ENCODE measurements at places on chromosomes 16 and 17. TPM values are rescaled to one million over a fixed set of nuclear protein-coding genes. Genes with fewer than 3 reads are reported as not detected.

DNA sequence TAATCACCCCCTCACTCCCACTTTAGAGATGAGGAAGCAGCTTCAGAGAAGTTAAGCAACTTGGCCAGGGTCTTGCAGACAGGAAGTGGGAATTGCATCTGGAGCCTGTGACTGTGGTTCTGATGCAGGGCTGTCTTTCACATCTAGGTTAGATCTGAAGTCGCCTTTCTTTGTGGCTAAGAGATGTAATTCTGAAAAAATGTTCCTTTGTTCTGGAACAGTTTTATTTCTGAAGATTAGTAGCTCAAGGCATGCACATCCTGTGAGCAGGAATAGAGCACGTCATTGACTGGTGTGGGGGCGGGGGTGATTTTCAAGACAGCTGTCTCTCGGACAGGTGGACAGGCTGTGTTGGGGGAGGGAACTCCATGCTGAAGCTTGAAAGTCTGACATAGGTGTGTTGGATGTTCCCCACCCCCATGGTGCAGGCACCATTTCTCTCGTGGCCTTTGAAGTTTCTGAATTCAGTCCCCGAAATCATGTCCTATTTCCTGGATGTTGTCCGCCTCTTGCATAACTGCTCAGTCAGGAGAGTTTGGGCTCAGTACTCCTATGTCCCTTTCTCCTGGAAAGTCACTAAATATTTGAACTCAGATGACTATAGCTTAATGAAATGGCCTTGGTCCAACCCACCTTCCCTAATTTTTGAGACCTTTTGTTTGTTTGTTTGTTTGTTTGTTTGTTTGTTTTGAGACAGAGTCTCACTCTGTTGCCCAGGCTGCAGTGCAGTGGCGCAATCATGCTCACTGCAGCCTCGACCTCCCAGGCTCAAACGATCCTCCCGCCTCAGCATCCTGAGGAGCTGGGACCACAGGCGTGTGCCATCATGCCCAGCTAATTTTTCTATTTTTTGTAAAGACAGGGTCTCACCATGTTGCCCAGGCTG is 21.0 kb upstream of the HERPUD1 start:
- peaks cover 59% of the 10 kb centered on the region for H3K4me1 ChIP-seq
- no peak overlapping the region for H3K4me3 ChIP-seq
- H3K27me3 ChIP-seq = no peaks in the 10 kb centered on the region
- no peaks in the 10 kb centered on the region for H3K36me3 ChIP-seq
- peak overlapping the region; percentile 86 for H3K27ac ChIP-seq

GRCh38 chr16:79267781-79268180 is 332.8 kb downstream of the MAF start:
- H3K36me3 ChIP-seq = no peaks in the 10 kb centered on the region
- peaks cover 26% of the 10 kb centered on the region for H3K4me1 ChIP-seq
- H3K27me3 ChIP-seq = no peaks in the 10 kb centered on the region
- H3K27ac ChIP-seq = no peak overlapping the region
- H3K4me3 ChIP-seq = no peak overlapping the region

The ACOX1 gene
- total RNA-seq = 31.2 TPM

DNA sequence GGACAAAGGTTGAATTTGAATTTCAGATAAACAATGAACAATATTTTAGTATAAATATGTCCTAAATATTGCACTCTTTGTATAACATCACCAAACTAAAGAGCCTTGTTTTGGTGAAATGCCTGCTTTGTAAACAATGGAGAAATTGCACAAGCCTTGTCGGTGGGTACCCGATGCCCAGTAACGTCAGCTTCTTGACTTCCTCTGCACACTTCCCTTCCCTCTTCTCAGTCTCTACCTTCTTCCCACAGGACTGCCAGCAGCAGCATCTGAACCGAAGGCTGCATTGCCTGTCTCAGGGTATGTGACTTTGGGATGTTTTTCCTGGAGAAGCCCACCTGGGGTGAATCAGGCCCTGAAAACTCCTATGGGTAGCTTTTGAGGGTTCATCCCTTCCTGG is 113.9 kb downstream of the UTP18 start:
- no peak overlapping the region for H3K27ac ChIP-seq
- no peaks in the 10 kb centered on the region for H3K36me3 ChIP-seq
- no peak for DNase-seq
- no peaks in the 10 kb centered on the region for H3K4me1 ChIP-seq

- peak overlapping the region; percentile 53 for H3K4me3 ChIP-seq
- H3K4me1 ChIP-seq = peaks cover 30% of the 10 kb centered on the region
- peaks cover 7% of the 10 kb centered on the region for H3K27me3 ChIP-seq
These were observed 8.3 kb downstream of the CUEDC1 start for GRCh38 chr17:57946798-57947358.

DNA sequence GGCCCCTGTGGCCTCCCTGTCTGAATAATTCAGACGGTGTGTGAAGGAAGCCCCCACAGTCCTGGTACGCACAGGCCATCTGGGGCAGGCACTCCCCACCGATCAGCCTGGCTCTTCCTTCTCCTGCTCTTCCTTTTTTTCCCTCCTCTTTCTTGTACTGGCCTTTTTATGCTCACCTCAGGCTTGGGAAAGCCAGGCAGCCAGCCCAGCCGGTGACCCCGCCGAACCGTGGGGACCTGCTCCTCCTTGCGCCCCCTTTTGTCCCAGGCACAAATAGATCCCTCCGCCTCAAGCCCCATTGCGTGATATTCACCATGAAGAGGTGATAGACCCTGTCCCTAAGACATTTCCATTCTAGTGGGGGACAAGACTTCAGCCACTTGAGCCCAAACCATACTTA is 80.2 kb upstream of the BRD7 start:
- H3K36me3 ChIP-seq = no peaks in the 10 kb centered on the region
- H3K27me3 ChIP-seq = peaks cover 9% of the 10 kb centered on the region
- H3K4me1 ChIP-seq = no peaks in the 10 kb centered on the region
- DNase-seq = no peak

DNA sequence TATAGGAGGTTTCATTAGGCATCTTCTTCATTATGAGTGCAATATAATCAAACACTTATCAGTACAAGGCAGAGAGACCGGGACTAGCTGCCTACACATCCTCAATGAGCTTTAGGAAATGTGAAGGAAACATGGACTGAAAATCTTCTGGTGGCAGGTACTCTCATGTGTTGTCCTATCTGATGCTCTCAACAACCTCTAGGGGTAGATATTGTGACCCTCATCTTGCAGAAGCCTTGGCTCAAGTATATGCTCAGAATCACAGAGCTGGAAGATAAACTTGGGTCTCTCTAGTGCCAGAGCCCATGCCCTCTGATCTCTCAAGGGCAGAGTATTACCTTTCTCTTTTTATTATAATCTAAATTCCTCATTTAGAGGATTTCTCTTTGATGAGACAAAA is 181.6 kb upstream of the C17orf78 start:
- H3K27me3 ChIP-seq = no peaks in the 10 kb centered on the region
- DNase-seq = no peak
- peaks cover 12% of the 10 kb centered on the region for H3K36me3 ChIP-seq
- H3K4me1 ChIP-seq = no peaks in the 10 kb centered on the region
- no peak overlapping the region for H3K4me3 ChIP-seq

DNA sequence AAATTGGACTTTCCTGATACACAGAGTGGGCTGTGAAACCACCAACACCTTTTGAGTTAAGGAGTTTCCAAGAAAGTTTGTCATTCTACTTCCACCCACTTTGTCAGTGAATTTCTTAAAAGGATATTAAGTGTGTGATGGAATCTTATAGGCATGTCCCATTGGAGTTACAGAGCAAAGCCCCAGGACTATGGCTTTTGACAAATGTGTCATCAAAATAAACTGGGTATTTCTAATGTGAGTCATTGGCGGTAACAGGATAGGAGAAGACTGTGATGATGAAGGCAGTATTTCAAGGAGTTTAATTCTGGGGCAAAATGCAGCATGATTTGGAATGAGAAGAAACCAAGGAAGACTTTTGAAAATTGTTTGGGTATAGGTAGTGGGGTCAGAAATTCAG is 1013.8 kb upstream of the EEF2KMT start:
- no peak overlapping the region for H3K27ac ChIP-seq
- H3K36me3 ChIP-seq = no peaks in the 10 kb centered on the region
- H3K4me1 ChIP-seq = no peaks in the 10 kb centered on the region
- no peaks in the 10 kb centered on the region for H3K27me3 ChIP-seq

The BCL6B gene
- 0.75 TPM for total RNA-seq

GRCh38 chr17:10286324-10286723 is 86.5 kb downstream of the MYH13 start:
- H3K27me3 ChIP-seq = peaks cover 3% of the 10 kb centered on the region
- no peaks in the 10 kb centered on the region for H3K36me3 ChIP-seq
- no peak overlapping the region for H3K27ac ChIP-seq

The RNF43 gene
- total RNA-seq = 2.5 TPM

DNA sequence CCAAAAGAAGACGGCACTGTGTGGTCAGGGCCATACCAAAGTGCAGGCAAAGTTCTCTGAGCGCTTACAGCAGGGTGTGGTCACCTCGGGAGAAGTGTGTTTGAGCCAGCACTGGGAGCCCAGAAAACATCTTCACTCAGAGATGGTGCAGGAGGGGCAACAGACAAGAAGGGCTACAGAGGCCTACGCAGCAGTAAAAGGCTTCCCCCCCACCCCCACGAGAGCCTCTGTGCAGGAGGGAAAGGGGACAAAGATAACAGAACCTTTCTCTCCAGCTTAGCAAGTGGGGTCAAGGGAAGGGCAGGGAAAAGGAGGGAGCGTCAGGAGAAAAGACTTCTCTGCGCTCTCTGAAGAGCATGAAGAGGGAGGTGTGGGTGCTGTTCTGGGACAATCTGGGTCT is 2.8 kb downstream of the VAT1 start:
- H3K4me1 ChIP-seq = peaks cover 22% of the 10 kb centered on the region
- DNase-seq = no peak
- H3K4me3 ChIP-seq = no peak overlapping the region
- no peak overlapping the region for H3K27ac ChIP-seq

The PPP1R27 gene
- total RNA-seq = not detected

GRCh38 chr16:81142864-81143263 is 46.7 kb upstream of the GCSH start:
- no peak overlapping the region for H3K27ac ChIP-seq
- H3K4me3 ChIP-seq = no peak overlapping the region
- no peak for DNase-seq
- H3K27me3 ChIP-seq = no peaks in the 10 kb centered on the region
- H3K36me3 ChIP-seq = no peaks in the 10 kb centered on the region

The KRTAP4-3 gene
- not detected for total RNA-seq

The HOXB4 gene
- 1.7 TPM for total RNA-seq

The CHP2 gene
- total RNA-seq = not detected

The NKD1 gene
- total RNA-seq = 1.9 TPM

- DNase-seq = no peak
- H3K27me3 ChIP-seq = no peaks in the 10 kb centered on the region
- H3K4me3 ChIP-seq = no peak overlapping the region
- no peaks in the 10 kb centered on the region for H3K36me3 ChIP-seq
- H3K4me1 ChIP-seq = peaks cover 4% of the 10 kb centered on the region
These were observed 35.7 kb downstream of the CDRT4 start for GRCh38 chr17:15431766-15432165.

GRCh38 chr17:37671824-37672547 is 28.7 kb upstream of the DDX52 start:
- H3K36me3 ChIP-seq = no peaks in the 10 kb centered on the region
- no peaks in the 10 kb centered on the region for H3K27me3 ChIP-seq
- no peak overlapping the region for H3K4me3 ChIP-seq
- H3K4me1 ChIP-seq = no peaks in the 10 kb centered on the region
- DNase-seq = no peak
- no peak overlapping the region for H3K27ac ChIP-seq

The UMOD gene
- not detected for total RNA-seq

- no peaks in the 10 kb centered on the region for H3K4me1 ChIP-seq
- H3K27ac ChIP-seq = no peak overlapping the region
- H3K4me3 ChIP-seq = no peak overlapping the region
- H3K27me3 ChIP-seq = no peaks in the 10 kb centered on the region
- H3K36me3 ChIP-seq = peaks cover 44% of the 10 kb centered on the region
These were observed 18.2 kb upstream of the FAM83G start for GRCh38 chr17:19022747-19023146.

The SLFN14 gene
- not detected for total RNA-seq

The FGF11 gene
- total RNA-seq = 4.6 TPM

GRCh38 chr17:35932586-35932985 is 2.0 kb upstream of the RDM1 start:
- no peaks in the 10 kb centered on the region for H3K36me3 ChIP-seq
- peaks cover 4% of the 10 kb centered on the region for H3K27me3 ChIP-seq
- H3K27ac ChIP-seq = no peak overlapping the region
- no peak for DNase-seq
- peaks cover 12% of the 10 kb centered on the region for H3K4me1 ChIP-seq

GRCh38 chr17:60506312-60506711 is 19.7 kb downstream of the APPBP2 start:
- H3K36me3 ChIP-seq = no peaks in the 10 kb centered on the region
- H3K4me3 ChIP-seq = no peak overlapping the region
- no peaks in the 10 kb centered on the region for H3K4me1 ChIP-seq
- no peak overlapping the region for H3K27ac ChIP-seq
- H3K27me3 ChIP-seq = no peaks in the 10 kb centered on the region

DNA sequence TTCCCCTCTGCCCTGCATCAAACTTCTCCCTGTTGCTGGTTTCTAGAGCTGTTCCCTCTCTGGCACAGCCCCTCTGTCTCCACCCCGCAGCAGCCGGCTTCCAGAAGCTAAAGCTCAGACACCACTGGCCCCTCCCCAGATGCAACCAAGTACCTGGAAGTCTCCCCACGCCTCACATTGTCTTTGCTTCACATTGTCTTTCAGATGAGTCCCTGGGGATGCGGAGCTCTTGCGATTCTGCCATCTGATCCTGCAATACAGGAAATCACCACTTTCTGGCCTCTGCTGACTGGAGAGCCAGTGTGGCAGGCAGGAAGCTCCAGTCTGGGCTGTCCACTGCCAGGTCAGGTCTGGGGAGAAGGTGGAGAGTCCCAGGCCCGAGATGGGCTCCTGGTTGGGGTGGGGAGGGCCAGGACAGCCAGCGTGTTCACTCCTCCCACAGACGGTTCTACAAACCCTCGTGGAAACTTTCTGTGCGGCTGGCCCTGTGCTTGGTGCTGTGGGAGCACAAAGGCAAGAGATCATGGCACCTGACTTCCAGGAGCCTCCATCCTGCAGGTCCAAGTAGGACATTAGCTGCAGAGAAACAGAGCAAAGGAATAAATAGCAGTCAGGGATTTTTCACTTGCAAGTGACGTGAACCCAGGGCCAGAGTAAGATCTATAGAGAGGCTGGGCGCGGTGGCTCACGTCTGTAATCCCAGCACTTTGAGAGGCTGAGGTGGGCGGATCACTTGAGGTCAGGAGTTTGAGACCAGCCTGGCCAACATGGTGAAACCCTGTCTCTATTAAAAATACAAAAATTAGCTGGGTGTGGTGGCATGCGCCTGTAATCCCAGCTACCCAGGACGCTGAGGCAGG is 47.9 kb upstream of the MAP3K14 start:
- peaks cover 35% of the 10 kb centered on the region for H3K27me3 ChIP-seq
- no peak overlapping the region for H3K4me3 ChIP-seq
- no peak for DNase-seq
- H3K27ac ChIP-seq = no peak overlapping the region
- no peaks in the 10 kb centered on the region for H3K36me3 ChIP-seq
- no peaks in the 10 kb centered on the region for H3K4me1 ChIP-seq

DNA sequence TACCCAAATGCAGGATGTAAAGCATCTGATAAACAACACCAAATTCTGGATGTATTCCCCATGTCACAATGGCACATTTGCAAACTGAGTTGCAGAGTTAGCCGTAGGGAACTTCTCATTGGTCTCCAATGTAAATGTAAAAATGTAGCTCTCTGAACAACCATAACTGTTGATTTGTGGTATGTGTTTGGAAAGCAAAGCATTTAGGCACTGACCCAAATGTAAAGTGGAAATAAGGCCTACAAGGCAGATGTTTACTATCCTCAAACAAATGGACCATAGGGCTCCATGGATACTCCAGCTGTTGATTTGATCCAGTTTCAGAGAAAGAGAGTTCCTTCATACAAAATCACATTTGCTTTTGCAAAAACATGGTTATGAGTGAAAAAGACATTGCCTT is 223.0 kb upstream of the ELAC2 start:
- no peaks in the 10 kb centered on the region for H3K4me1 ChIP-seq
- no peaks in the 10 kb centered on the region for H3K27me3 ChIP-seq
- no peaks in the 10 kb centered on the region for H3K36me3 ChIP-seq
- no peak for DNase-seq
